HuH-7 (cell line): ENCODE measurements at places on chromosomes 2 and 18.

DNA sequence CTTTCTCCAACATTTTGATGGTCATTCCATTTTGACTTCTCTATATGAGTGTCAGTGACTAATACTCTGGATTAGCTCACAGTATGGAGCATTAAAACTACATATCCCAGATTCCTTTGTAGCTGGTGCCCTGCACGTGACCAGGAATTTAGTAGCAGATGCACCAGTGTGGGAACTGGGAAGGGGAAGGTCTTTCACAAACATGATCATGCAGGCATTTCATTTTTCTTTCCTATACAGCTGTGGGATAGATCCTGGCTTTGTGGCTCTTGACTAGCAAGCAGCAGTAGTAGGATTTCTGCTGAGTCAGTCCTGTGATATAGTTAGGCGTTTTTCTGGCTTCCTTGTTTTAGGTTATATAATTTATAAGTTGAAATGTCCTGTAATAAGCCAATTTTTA lies 971.0 kb upstream of the CDH2 start:
- DNase-seq, result no peak

DNA sequence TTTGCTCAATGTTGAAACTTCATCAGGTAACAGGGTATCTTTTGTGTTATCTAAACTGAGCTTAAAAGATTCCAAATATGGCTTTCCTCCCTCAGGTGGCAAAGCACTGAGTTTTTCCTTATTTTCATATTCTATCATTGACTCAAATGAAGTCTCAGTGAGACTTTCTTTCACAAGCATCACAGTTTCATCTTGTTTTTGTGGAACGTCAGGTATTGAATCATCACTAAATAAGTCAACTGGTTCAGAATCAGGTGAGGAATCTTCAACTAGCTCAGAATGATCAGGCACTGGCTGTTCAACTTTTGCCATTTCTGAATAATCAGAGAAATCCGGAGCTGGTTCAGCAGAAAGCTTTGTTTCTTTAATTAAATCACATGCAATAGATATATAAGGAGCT lies 24.6 kb downstream of the RTN4 start:
- DNase-seq, result no peak

DNA sequence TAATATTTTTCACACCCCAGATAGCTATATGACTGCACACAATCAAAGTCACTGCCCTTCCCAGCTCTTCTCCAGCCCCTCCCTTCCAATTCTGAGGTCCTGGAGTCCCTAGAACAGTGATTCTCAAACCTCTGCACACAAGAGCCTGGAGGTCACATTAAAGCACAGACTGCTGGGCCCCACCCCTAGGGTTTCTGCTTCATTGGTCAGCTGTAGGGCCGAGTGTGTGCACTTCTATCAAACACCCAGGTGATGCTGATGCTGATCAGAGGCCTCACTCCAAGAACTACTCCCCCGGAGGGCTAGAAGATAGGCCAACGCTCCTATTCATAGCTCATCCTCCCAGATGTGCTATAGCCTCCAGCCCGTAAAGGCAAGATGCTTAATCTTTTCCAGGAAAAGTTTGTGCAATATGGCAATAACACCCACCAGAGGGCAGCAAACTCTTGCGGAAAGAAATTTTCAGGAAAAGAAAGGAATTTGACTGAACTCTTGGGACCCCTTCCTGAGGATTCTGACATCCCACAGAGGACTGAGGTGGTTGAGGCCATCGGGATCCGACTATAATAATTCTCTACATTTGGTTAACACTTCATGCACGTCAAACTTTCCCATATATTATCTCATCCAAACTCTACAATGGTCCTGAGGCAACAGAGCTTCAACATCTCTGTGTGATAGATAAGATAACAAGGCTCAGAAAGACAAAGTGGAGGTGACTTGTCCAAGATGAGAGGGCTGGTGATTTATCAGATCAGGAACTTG lies 194.2 kb upstream of the PKDCC start:
- peak; percentile 22 for DNase-seq

- no peak for DNase-seq
Measured at GRCh38 chr2:202941771-202942170, 29.7 kb downstream of the CARF start.

GRCh38 chr2:215394102-215394805 lies 41.6 kb downstream of the FN1 start:
- DNase-seq, result no peak

DNA sequence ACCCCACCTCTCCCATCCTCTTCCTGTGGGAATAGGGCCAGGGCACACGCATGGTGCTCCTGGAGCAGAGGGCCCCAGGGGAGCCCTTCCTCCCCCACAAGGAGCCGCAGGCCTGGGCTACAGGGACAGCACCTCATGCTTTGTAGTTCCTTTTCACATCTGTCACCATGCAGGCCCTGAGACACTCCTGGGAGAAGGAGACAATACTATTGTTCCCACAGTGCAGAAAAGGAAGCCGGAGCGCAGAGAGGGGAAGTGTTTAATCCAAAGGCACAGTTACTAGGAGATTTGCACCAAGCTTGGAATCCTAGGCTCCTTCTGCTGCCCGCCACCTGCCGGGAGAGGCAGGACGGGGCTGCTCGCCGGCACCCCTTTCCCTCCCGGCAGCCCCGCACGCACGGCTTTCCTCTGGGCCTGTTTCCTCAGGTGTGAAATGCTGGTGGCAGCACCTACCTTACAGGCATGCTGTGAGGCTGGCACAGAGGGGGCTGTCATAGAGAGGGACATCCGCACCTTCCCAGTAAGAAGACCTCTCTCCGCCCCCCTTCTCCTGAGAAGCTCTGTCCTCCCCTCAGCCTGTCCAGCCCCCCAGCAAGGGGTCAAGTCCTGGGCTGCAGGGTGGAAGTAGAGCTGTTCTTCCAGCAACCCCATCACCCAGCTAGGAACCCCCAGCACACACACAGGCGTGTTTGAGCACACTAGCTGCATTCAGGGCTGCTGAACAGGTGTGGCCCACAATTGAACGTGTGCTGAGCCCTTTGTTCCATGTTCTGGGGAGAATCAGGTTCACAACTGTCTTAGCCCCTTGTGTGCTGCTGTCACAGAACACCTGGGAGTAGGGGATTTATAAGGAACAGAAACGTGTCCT lies 62.6 kb downstream of the SMAD7 start:
- no peak for DNase-seq
